ENCODE measurements at places on chromosomes 7 and 10.
A peak's percentile ranks its signal among the peaks of the same experiment; 100 is the strongest.

- no peak for DNase-seq
Measured at GRCh38 chr10:130354976-130355795, 219.0 kb downstream of the GLRX3 start.

DNA sequence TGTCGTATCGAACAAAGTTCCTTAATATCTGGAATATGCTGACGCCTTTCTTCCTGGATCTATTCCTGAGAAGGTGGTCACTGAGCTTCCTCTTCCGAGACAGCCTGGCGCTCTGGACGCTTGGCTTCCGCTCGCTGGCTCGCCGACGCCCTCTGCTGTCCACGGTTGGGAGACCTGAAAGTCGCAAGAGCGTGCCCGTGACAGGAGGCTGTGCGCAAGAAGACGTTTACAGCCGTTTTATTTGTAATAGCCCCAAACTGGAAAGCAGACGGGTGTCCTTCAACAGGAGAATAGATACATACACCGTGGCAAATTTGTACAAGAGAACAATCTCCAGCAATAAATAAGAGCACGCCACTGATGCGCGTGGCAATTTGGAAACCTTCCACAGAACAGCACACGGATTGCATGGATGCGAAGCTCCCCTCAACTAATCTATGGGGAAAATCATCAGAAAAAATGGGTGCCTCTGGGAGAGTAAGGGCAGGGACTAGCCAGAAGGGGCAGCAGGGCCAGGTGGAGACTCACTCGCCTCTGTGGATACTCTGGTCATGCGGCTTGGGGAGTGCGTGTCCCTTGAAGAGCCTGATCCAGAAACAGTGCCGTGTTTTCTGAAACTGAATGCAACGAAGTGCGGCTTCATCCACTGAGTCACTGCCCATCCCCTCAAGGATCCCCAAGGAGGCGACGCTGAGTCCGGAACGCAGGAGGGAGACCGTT is 41.5 kb upstream of the BNIP3 start:
- peak; percentile 71 for DNase-seq

DNA sequence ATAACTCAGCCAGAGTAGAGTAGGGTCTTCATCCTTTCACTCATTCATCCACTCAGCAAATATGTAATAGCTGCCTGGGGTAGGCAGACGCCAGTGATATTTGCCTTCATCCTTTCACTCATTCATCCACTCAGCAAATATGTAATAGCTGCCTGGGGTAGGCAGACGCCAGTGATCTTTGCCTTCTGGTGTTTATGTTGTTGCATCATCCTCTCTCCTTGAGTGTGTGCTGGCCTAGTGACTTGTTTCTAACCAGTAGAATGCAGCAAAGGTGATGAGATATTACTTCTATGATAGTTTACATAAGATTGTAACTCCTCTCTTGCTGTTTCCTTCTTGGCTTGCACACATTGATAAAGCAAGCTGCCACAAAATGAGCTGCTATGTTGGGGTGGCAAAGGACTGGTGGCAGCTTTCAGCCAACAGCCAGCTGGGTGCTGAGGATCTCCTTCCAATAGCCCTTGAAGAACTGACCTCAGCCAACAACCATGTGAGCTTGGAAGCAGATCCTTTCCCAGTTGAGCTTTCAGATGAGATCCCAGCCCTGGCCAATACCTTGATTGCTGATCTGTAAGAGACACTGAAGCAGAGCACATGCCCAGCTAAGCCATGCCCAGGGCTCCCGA is 23.2 kb upstream of the MTPN start:
- DNase-seq = no peak

DNA sequence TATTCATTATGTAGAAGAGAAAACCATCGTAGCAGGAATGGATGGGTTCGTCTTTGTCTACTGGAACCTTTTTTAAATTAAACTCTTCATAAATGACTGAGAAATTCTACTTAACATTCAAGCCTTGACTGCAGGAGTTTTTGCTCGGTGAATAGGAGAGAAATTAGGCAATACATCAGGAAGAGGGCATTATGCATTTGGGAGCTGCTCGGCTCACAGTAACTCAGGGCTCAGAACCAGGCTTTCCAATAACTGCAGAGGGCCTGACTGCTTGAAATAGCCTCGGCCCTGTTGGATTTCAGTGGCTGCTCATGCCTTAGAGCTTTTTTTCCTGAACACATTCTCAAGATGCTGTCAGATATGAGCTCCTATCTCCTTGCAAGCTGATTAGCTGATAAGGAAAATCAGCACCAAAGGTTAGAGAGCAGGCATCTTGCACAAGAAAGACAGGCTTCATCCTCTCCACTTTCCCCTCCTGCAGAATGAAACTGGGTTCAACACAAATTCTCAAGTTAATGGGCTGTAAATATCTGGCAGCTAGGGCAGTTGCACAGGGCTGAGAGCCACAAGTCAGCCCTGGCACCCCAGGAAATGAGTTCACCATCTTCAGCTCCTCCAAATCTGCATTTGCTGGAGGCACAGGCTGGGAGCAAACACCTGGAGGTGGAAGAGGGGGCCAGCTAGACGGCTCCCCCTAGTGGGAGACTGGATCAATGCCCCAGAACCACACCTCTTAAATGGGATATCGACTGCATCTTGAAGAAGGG is 24.3 kb downstream of the TECTB start:
- peak; percentile 28 for DNase-seq

DNA sequence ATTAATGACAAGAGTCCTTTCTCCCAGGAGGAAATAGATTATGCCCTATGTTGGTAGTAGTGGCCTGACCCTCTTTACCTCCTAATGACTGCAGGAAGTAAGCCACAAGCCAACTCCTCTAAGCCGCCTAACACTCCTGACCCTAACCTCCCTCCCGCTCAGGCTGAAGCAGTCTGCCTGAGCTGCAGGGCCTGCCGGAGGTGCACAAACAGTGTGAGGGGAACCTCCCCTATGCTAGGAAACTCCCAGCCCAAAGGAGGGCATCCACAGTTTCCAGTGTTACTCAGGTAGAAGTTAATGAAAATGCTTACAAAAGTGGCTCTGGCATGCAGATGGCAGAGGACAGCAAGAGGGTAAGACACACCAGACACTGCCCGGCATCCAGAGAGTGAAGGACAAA is 294.4 kb upstream of the GALNT17 start:
- DNase-seq = no peak

DNA sequence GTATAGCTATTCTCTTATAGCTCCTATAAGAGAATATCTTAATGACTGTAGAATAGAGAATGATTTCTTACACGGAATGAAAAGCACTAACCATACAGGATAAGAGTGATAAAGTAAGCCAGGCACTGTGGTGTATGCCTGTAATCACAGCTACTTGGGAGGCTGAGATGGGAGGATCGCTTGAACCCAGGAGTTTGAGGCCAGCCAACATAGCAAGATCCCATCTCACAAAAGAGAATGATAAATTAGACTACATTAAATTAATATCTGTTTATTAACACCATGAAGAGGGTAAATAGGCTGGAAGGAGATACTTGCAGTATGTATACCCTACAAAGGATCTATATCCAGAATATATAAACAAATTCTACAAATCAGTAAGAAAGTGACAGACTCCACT is 12.2 kb upstream of the OIT3 start:
- no peak for DNase-seq

- no peak for DNase-seq
Measured at GRCh38 chr7:158018971-158019645, 568.5 kb downstream of the PTPRN2 start.

- peak; percentile 15 for DNase-seq
Measured at GRCh38 chr10:105797234-105797890, 1156.3 kb downstream of the SORCS3 start.

DNA sequence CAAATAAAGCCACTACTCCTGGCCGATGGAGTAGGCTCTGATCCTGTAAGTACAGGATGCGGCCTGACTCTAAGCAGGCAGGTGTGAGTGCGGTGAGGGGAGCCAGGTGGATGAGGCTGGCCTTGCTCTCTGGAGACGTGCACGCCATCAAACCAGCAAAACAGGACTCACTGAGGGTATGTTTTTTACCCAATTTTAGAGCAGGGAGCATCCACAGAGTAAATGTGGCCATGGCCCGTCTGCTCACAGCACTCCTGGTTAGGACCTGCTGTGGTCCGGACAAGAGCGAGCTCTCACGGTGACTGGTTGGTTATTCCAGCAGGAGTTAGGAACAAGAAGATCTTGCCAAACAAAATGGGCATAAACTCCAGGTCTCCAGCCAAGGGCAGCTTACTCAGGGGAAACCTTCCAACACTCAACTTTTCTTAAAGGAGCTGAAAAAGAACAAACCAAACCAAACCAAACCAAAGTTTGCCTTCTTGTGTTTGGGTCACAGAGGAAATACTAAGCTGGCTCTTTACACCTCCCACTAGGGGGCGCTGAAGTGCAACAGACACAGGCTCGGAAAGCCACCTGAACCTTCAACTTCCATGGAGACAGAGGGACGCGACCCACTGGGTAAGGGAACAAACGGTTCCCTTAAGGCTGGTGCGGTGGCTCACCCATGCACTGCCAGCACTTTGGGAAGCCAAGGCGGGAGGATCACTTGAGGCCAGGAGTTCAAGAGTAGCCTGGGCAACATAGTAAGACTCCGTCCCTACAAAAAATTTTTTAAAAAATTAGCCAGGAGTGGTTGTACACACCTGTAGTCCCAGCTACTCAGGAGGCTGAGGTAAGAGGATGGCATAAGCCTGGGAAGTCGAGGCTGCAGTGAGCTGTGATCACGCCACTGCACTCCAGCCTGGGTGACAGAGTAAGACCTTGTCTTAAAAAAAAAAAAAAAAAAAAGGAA is 122.4 kb downstream of the CLEC2L start:
- peak; percentile 81 for DNase-seq

DNA sequence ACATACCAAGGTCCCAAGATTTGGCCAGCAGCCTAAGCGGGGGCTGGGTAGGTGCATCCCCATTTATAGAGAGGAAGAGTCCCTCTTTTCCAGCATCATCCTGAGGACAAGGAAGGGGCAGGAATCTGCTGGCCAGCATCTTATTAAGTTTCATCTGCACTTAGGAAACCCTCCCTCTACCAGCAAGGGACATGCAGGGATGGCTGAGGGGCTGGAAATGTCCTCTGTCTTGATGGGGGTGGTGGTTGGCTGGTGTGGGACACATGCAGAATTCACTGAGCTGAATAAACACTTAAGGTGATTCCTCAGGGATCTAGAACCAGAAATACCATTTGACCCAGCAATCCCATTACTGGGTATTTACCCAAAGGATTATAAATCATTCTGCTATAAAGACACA is 42.1 kb downstream of the NOD1 start:
- no peak for DNase-seq

GRCh38 chr10:84541289-84541637 is 212.9 kb downstream of the CCSER2 start:
- DNase-seq = no peak

DNA sequence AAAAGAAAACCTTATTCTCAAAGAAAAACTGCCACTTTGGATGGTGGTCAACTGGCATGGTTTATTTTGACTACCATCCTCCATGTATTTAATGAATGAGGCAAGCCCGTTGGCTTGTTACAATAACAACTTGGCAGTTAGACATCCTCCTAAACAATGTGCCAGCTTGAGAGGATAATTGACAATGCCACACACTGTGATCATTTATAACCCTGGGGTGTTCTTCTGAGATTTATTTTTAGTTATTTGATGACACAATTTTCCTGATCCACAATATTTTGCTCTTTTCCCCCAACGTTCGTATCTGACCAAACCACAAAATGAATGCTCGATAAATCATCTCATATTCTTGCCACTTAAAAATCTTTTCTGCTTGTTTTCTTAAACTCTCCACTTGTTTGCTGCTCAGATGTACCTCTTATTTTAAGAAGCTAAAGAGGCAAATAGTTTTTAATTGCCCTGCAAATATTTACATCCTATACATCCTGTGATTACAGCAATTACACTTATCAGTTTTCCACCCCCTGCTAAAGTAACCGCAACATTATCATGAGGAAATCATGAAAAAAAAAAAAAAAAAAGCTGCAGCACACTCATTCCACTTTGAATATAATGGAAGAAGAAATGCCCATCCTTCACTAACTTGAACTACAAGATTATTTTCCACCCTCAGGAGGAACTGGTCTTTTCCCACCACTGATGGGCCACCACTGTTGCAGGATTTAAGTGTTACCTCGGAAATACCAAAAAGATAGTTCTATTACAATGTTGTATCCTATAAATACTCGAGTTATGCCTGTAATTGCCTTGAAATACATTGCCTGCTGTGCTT is 119.9 kb downstream of the MBL2 start:
- no peak for DNase-seq

GRCh38 chr10:12703126-12703525 is 298.4 kb downstream of the CCDC3 start:
- no peak for DNase-seq

GRCh38 chr10:78160591-78160990 is 126.9 kb downstream of the RPS24 start:
- DNase-seq = no peak

DNA sequence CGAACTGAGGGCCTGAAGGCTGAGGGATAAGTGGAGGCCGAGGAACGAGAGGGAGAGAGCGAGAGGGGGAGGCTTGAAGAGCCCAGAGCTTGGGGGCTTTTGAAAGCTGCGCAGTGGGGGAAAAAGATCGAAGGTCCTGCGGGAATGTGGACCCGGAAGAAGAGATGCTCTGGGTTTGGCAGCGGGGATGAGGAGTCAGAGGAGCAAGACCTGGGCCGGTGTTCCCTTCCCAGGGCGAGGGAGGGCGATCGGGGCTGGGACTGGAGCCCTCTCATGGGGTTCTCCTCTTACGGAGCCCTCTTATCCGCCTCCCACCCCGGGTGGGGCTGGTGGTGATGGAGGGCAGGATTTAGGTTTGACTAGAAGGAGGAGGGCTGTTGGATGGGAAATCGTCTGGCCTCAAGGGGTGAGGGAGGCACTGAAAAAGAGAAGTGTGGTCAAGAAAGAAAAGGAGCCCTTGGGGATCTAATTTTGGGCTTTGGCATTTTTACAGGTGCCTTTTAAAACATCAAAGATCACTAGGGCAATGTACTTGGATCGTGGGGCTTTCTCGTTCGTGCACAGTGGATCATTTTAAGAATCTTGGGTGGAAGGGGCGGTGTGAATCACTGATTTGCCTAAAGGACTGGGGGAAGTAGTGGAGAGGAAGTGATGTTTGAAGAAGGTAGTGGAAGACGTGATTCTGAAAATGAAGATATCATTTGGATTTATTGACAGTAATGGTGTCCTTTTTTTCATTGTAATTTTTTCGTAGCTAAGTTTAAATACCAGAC is 637 bp downstream of the SAMD8 start:
- peak; percentile 53 for DNase-seq

GRCh38 chr7:76338298-76339084 is 20.3 kb downstream of the YWHAG start:
- no peak for DNase-seq

DNA sequence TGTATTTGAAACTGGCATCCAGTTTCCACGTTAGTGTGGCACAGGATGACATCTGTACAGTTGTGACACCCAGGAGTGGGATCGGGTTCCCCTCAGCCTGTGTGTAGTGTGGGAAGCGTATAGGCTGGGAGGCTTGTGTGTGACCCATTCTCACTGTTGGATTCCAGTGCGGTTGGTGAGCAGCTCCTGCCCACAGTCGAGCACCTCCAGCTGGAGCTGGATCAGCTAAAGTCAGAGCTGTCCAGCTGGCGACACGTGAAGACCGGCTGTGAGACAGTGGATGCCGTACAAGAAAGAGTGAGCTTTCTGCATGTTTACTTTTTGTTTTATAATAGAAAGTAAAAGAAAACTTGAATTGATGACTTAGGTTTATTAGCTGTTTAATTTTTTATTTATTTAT is 18.7 kb upstream of the GET4 start:
- DNase-seq = no peak
